ENCODE measurements at places on chromosomes 11 and 22. TPM values are rescaled to one million over a fixed set of nuclear protein-coding genes. Genes with fewer than 3 reads are reported as not detected.

IGLL1 gene
- not detected for total RNA-seq

POU2AF2 gene
- not detected for total RNA-seq

MUC5AC gene
- total RNA-seq, result not detected

DGCR6 gene
- total RNA-seq, result 0.48 TPM

C11orf87 gene
- not detected for total RNA-seq

CHKB gene
- total RNA-seq, result 56.2 TPM

PHOX2A gene
- not detected for total RNA-seq
